Activated CD4-positive, alpha-beta memory T cell treated with anti-CD3 and anti-CD28 coated beads for 36 hours (primary cell): ENCODE measurements at places on chromosomes 11 and 22. TPM values are rescaled to one million over a fixed set of nuclear protein-coding genes. Genes with fewer than 3 reads are reported as not detected.

GRCh38 chr11:35943309-35943708 is 553 bp upstream of the LDLRAD3 start:
- no peak for DNase-seq

GRCh38 chr22:39920134-39920743 is 19.4 kb downstream of the GRAP2 start:
- DNase-seq: peak; percentile 83

GRCh38 chr11:34316347-34317035 is 41.3 kb downstream of the ABTB2 start:
- no peak for DNase-seq

- no peak for DNase-seq
Observed at GRCh38 chr11:72951888-72952287, 137.7 kb downstream of the ATG16L2 start.

GRCh38 chr11:95985174-95985808 is 61.4 kb upstream of the MTMR2 start:
- DNase-seq: no peak

DNA sequence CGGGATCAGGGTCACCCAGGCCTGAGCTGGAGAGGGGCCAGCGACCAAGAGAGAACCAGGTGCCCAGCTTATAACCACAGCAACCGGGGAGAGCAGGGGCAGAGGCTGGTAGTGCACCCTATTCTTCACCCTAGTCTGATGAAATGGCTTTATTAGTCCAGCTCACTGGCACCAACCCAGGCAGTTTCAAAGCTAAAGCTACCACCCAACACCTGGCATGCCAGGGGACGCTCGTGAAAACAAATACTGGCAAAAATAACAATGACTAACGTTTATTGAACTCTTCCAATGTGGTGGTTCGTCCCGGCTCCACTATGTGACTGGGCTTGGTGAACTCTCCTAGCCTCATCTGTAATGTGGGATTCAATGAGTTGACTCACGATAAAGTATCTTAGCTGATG is 30.6 kb downstream of the SCGB1A1 start:
- DNase-seq: no peak

Gene SPI1
- total RNA-seq: not detected

- DNase-seq: no peak
Observed at GRCh38 chr11:34236572-34236971, 121.2 kb downstream of the ABTB2 start.

GRCh38 chr22:20296598-20296997 is 23.3 kb downstream of the DGCR6L start:
- no peak for DNase-seq

Gene LBHD1
- total RNA-seq: 10.8 TPM

- DNase-seq: no peak
Observed at GRCh38 chr11:48210052-48210451, 6.6 kb upstream of the OR4B1 start.

Gene LDHAL6A
- total RNA-seq: 0.19 TPM

GRCh38 chr11:94956963-94957362 is 16.4 kb downstream of the CWC15 start:
- DNase-seq: no peak

DNA sequence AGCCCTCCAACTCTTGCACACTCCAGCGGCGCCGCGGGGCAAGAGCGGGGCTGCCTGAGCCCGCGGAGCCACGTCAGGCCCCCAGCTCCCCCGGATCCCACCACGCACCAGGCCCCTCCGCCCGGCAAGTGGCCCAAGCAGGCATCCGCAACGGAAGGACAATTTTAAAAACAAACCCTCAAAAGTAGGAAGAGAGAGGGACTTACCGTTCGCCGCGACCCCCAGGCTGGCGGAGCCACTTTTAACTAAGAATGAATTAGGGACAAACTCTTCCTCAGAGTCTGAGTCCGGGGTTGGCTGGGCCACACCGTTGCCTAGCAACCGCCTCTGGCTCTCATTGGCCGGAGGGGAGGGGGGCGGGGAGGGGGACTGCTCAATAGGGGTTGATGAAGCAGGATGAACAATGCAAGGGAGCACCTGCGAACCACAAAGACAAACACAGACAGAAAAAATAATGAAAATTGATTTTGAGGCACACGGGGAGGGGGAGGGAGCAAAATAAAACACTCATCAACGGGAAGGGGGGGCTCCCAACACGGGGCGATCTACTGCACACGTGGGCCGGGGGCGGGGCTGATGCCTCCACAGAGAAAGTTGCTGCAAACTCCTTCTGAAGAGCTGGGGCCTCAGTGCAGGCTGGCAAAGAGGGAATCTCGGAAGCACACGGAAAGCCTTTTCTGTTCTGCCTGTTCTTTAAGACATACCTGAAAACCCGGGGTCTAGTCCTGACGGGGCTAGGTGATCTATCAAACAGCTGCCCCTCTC is 387.5 kb upstream of the NARS2 start:
- peak; percentile 9 for DNase-seq

GRCh38 chr11:71114124-71114851 is 138.1 kb downstream of the SHANK2 start:
- DNase-seq: peak; percentile 11

Gene ISX
- not detected for total RNA-seq

- DNase-seq: no peak
Observed at GRCh38 chr22:46815559-46815895, 53.1 kb downstream of the TBC1D22A start.

GRCh38 chr11:41431784-41432183 is 27.7 kb downstream of the LRRC4C start:
- no peak for DNase-seq

DNA sequence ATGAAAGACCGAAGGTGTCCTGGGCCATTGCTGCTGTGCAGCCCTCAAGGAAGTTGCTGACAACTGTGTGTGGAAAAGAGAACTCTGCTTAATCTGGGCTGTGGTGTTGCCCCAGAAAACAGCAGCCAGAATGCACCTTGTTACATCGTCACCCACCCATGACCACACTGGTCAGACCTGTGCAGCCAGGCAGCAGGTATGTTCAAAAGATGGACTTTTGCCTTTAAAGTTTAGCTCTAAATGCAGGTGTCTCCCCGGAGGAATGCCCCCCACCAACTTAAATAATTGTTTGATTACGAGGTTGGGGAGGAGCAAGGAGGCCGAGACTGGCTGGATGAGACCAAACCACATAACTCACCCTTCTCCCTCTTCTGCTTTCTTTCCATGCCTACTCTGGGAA is 15.3 kb upstream of the POLA2 start:
- DNase-seq: no peak

Gene KLHL35
- 0.51 TPM for total RNA-seq
